NAMALWA (cell line): ENCODE measurements at places on chromosomes 11 and 22.
A peak's percentile ranks its signal among the peaks of the same experiment; 100 is the strongest.

GRCh38 chr11:60204922-60205321 lies 22.0 kb upstream of the MS4A6A start:
- DNase-seq = no peak

GRCh38 chr11:71537537-71537936 lies 288 bp upstream of the KRTAP5-8 start:
- no peak for DNase-seq

GRCh38 chr11:115409116-115409670 lies 95.0 kb downstream of the CADM1 start:
- DNase-seq = no peak

DNA sequence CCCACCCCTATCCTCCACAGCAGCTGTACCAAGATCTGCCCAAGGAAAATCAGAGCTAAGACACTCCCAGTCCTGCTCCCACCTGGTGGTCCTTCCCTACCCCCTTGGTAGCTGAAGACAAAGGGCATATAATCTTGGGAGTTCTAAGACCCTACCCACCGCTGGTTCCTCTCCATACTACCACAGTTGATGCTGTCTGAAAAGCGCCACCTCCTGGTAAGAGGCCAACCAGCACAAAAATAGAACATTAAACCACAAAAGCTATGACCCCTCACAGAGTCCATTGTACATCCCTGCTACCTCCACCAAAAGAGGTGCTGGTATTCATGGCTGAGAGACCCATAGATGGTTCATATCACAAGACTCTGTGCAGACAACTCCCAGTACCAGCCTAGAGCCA lies 161.5 kb upstream of the ARHGAP42 start:
- peak; percentile 40 for DNase-seq

DNA sequence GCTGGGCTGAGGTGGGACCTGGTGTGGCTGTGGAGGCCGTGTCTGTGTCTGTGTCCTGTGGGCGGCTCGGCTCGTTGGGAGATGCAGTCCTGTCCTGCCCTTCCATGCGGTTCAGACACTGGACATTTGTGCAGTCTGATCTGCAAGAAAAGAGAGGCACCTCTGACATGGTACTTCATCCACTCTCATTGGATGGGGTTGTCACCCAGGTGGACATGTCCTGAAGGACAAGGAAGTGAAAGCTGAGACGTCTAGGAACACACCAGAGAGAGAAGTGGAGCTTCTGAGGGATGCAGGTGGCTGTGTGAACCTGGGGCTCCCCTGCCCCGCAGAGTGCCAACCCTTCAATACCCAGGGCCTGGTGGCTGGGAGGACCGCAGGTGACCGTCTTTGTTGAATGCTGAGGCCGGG lies 18.4 kb downstream of the TBX1 start:
- no peak for DNase-seq

- DNase-seq = no peak
Measured at GRCh38 chr11:117458275-117459122, 130.8 kb downstream of the CEP164 start.

DNA sequence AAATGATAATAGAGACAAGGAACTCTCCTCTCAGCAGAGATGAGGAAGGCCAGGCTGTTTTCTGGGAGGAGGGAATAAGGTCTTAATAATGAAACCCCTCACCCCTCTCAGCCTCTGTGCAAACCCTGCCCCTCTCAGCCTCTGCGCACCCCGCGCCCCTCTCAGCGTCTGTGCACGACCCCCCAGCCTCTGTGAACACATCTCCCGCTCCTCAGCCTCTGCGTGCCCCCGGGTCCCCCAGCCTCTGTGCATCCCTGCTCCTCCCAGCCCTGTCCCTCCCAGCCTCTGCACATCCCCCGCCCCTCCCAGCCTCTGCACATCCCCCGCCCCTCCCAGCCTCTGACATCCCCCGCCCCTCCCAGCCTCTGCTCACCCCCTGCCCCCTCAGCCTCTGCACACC lies 837.8 kb downstream of the TBC1D22A start:
- no peak for DNase-seq

DNA sequence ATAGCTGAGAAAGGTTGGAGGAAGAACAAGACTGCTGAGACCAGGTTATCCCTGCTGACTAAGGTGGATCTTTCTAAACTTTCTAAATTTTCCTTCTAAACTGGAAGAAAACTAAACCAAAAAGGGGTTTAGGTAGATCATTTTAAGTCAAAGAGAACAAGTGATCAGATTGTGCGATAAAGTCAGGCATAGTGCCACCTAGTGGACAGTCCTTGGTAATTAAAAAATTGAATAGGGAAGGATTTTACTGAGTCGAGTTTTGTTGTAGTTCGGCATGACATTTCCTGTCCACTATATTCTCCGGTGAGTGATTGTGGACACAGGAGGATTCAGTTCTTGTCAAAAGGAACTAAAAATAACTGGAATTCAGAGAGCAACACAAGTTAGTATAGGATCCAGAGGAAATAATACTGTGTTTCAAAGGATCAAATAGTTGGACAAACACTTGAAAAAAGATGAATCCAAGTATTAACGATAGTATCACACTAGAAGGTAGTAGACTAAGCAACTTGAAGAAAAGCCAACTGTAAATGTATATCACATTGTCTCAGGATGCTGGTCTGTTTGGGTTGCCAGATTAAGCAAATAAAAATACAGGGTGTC lies 1236.4 kb downstream of the FAM181B start:
- DNase-seq = peak; percentile 63

DNA sequence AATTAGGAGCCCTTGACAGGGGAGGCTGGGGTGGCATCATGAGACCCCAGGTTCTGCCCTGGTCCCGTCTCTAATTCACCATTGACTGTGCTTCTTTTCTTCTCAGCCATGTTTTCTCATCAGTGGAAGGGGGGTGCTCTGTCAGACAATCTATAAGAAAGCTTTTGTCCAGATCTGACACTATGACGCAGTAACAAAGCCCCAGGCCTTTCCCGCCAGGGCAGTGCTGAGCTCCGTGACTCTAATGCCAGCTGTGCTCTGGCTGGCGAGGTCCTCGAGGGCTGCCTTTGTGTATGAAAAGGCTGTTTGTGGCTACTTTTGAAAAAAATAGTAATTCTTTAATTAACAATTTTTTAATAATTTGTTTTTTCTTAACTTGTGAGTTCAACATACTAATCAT lies 3.2 kb downstream of the CD6 start:
- no peak for DNase-seq

GRCh38 chr22:39729141-39729934 lies 158.8 kb downstream of the CACNA1I start:
- no peak for DNase-seq

DNA sequence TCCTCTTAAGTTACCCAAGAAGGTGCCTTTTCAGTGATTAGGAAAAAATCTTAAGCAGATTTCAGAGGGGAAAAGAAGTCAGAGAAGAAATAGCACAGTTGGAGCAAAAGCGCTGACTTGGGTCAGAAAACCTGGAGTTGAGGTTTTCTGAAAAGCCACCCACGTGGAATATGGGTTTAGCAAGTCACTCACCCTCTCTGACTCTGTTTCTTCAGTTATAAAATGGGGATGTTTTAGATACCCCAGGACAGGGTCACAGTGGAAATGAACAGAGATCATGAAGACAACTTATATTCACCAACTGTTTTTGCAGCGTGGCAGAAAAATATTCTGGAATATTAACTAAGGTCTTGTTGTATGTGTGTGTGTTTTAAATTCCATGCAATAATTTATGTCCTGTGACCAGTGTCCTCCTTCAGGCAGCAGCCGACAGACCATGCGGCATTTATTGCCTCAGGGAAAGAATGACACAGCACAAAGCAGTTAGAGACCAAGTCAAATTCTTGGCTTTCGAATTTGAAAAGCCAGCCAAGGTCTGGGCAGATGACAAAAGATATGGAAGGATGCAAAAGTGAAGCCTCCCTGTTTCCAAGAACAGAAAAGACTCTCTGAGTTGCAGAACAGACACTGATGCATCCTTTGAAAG lies 119.9 kb downstream of the MIAT start:
- no peak for DNase-seq

DNA sequence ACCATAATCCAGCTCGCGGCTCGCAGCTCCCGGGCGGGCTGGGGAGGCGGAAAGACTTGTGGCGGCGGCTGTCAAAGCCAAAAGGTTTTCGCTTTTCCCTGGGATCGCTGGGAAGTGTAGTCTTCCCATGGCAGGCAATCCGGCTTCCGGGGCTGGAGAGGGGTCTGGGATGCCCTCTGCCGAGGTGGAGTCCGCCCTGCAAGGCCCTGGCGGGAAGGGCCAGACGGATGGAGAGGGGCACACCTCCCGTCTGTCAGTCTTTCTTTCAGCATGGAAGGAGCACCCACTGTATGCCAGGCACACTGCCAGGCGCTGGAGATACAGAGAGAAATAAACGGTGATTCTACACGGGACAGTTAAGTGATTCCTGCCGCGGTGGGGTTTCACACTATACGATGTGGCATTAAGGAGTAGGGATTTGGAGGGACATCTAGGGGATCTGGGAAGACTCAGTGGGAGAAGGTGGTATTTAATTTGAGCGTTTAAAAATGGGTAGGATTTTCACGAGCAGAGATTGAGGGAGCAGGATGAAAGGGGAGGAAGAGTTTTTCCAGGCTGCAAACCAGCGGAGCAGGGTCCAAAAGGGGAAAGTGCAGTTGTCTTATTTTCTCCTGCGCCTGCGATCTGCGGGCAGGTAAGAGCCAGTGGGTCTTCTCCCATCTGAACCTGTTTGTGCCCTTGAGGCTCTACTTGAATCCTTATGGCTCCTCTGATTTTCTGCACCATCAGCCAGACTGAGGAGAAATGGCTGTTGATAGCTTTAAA lies at the start of gene BACE1:
Gene BACE1 (minus strand): TSS at position 60 of the 765 bp plus-strand sequence. CDS start 461 bp downstream, outside the sequence.
- no peak for DNase-seq

GRCh38 chr22:40535642-40536041 lies 100.9 kb downstream of the MRTFA start:
- no peak for DNase-seq

DNA sequence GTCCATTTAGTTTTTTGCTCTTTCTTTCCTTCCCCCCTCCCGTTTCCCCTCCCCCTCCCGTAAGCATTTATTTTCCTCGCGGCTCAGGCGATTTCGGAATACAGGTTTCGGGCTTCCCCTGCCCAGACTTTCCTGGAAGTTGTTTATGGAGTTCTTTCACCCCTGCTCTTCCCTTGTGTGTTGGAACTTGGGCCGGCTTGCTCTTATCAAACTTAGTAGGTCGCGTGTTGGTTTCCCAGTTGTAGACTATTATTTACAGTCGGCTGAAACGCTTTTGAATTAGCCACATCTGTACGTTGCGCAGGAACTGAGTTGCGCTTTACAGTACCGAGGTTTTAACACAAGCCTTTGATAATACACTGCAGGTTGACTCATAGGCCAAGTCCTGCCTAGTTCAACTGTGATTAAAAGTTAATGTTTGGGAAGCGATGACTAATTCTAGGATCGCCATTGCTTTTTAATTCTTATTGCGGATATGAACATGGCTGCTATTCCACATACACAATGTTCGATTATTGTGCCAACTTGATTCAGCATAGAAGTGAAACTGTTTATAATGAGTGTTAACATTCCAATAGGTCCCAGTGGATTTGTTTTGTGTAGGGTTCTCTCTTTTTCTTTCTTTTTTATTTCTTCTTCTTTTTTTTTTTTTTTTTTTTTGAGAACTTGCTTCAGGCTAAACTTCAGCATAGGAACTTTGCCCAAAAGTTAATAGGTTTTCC lies 1.7 kb downstream of the YAP1 start:
- no peak for DNase-seq

- DNase-seq = no peak
Measured at GRCh38 chr11:69429716-69430491, 51.6 kb upstream of the LINC01488 start.

GRCh38 chr22:41478891-41479521 lies 10.1 kb downstream of the ACO2 start:
- DNase-seq = no peak

- no peak for DNase-seq
Measured at GRCh38 chr11:105937738-105938137, 84.3 kb downstream of the MSANTD4 start.

DNA sequence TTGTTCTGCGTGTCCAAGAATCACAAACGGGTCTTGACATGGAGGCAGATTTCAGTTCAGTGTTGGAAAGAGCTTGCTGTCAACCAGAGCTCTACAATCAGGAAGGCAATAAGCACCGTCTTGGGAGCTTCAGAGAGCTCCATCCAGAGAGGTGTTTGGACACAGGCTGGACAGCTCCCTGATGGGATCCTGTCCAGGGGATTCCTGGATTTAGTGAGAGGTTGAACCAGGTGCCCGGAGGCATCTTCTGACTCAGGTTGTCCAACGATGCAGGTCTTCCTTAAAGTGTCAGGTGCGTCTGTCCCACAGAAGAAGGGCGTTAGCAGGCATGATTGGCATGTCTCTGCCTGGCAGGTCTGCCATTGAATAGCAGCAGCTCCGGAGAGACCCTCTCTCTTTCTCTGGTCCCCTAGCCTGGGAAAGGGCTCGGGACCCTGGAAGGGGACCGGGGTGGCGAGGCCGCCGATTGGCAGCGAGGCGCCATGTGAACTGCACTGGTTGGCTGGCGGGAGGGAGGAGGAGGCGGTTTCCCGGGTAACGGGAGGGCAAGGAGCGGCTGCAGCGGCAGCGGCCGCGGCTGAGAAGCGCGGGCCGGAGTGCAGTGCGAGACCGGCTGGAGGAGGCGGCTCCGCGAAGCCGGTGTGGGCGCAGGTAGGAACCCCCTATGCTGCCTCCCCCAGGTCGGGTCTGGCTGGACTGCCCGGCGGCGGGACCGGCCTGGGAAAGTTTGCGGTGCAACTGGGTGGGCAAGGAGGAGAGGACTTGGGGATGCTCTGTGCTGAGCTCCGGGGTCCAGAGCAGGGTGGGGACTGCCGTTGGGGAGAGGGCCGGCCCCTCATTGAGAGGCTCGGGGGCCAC lies 104.1 kb upstream of the E2F8 start:
- DNase-seq = no peak

DNA sequence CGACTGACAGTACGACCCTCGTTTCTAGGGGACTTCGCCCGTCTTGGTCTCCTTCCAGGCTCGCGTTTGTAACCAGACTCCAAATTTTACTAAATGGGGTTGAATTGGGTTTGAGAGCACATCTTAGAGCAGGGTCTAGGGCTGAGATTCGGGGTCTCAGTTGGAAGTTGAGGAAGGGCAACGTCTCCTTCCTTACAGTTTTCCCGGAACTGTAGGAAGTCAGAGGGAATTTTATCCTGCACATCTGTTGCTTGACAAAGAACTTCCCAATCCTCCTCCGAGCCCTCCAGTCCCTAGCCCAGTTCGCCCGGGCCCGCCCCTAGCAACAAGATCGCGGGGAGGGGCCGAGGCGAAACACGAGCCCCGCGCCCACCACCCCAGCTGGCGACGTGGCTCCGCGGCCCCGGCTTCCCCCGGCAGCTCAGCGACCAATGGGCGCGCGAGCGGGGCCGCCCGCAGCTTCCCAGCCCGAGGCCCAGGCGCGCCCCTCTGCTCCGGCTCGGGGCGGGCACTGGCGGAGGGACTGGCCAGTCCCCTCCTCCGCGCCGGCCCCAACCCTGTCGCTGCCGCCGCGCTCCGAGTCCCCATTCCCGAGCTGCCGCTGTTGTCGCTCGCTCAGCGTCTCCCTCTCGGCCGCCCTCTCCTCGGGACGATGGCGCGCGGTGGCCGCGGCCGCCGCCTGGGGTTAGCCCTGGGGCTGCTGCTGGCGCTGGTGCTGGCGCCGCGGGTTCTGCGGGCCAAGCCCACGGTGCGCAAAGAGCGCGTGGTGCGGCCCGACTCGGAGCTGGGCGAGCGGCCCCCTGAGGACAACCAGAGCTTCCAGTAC lies at the start of gene RCN1:
Gene RCN1 (plus strand): TSS at position 530 of the 826 bp plus-strand sequence. CDS start 123 bp downstream, at position 653.
- DNase-seq = no peak
